Left colon (tissue), 2 donors: ENCODE measurements at places on chromosomes 2 and 18. TPM values are rescaled to one million over a fixed set of nuclear protein-coding genes. Genes with fewer than 3 reads are reported as not detected.

DNA sequence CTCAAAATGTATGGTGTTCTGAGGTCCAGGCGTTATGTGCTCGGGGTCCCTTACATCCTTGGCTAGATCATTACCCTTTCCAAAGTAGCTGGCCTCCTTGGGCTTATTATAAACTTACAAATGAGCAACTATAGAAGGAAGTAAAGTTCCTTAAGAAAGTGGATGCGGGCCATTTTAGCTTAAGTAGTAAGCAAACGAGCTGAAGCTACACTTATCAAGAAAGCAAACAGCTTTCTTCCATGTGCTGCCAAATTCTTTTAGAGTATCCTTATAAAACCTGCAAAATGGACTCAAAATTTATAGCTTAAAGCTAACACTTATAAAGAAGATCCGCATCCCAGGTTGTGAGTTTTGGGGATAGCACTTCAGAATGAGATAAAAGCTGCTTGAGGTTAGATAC is 75.3 kb downstream of the ACTR3 start:
- no peak for DNase-seq

GRCh38 chr2:206452242-206452641 is 8.9 kb downstream of the ADAM23 start:
- DNase-seq: no peak

- no peak for DNase-seq
These were observed 234.5 kb downstream of the PAX3 start for GRCh38 chr2:222064286-222064685.

GRCh38 chr18:79384151-79384807 is 11.5 kb upstream of the NFATC1 start:
- DNase-seq: no peak

GRCh38 chr18:70333316-70333715 is 44.5 kb downstream of the SOCS6 start:
- no peak for DNase-seq

- DNase-seq: no peak
These were observed 14.3 kb downstream of the GALNT3 start for GRCh38 chr2:165779706-165780105.

- no peak for DNase-seq
These were observed 125.3 kb downstream of the ARHGAP28 start for GRCh38 chr18:6854811-6855210.

PLA2R1 gene
- total RNA-seq: 11.4 TPM

VIT gene
- 0.50 TPM for total RNA-seq

RIT2 gene
- not detected for total RNA-seq

C2orf66 gene
- total RNA-seq: not detected

PPP1R1C gene
- 1.0 TPM for total RNA-seq

CRACDL gene
- 14.8 TPM for total RNA-seq

THSD7B gene
- total RNA-seq: not detected
